ENCODE measurements at places on chromosomes 5 and 9.

- DNase-seq: no peak
Measured at GRCh38 chr5:165029099-165029870, 1523.9 kb downstream of the MAT2B start.

DNA sequence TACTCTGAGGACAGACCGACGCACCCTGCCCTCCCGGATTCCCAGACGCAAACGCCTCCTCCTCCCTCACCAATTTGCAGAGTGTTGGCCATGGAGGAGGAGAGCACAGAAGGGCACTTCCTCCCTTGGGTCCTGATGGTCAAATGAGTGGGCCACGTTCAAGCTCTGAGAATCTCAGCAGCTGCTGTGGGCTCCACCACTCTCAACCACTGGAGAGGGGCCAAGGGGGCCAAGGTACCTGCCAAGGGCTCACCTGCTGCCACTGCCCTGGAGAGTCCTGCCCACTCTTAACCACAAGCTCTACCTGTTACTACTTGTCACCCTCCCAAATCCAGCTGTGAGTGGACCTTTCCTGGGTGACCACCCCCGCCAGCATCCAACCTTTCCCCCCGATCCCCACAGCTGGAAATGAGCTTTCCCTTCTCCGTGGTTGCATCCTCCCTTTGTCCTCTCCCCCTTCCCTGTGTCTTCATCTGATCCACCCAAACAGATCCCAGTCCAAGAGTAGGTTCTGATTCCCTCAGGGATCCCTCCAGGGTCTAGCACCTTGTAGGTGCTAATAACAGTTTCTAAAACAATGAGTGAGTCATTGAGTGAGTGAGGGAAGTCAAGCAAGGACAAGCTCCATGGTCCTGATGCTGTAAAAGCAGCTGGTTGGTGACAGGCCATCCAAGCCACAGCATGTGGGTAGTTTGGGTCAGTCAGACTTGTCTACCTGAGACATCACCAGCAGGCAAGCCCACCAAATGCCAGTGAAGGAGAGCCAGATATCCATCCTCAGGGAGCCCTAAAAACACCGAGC lies 69.7 kb downstream of the FAM114A2 start:
- no peak for DNase-seq

DNA sequence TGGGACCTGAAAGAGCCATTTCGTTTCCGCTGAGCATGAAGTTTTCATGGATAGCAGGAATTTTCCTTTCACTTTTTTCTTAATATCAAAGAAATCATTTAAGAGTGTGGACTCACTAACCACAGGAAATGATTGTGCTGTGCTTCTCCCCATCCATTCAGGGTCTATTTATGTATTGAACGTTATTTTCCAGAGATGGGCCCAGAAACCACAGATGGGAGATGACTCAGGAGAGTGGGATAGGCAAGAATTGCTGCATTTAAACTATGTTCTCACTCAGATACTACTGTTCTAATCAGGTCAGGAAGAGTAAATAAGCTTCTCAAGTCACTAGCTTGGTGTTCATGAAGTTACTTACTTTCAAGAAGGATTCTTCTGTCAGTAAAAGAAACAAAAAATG lies 763.8 kb downstream of the DTWD2 start:
- DNase-seq: no peak

- no peak for DNase-seq
Measured at GRCh38 chr5:170200876-170201275, 31.9 kb upstream of the C5orf58 start.

GRCh38 chr9:20989923-20990341 lies 41.5 kb downstream of the HACD4 start:
- DNase-seq: no peak

GRCh38 chr5:156393980-156394379 lies 67.0 kb downstream of the SGCD start:
- DNase-seq: no peak

- no peak for DNase-seq
Measured at GRCh38 chr9:118268046-118268445, 563.8 kb downstream of the TLR4 start.

- DNase-seq: no peak
Measured at GRCh38 chr9:81759680-81760215, 70.4 kb upstream of the TLE1 start.

GRCh38 chr9:126423142-126423915 lies 96.7 kb downstream of the MVB12B start:
- DNase-seq: no peak

- DNase-seq: no peak
Measured at GRCh38 chr9:32378496-32378895, 5.9 kb upstream of the ACO1 start.

- no peak for DNase-seq
Measured at GRCh38 chr9:122367774-122368460, 2.9 kb upstream of the PTGS1 start.

GRCh38 chr9:4717815-4718214 lies 23.2 kb downstream of the AK3 start:
- DNase-seq: no peak

GRCh38 chr5:37730896-37731455 lies 108.9 kb downstream of the GDNF start:
- DNase-seq: no peak

- no peak for DNase-seq
Measured at GRCh38 chr5:135193213-135194125, 159.4 kb upstream of the PITX1 start.

- DNase-seq: no peak
Measured at GRCh38 chr9:17204611-17205152, 69.8 kb downstream of the CNTLN start.

GRCh38 chr5:136799806-136800372 lies 434.5 kb upstream of the TRPC7 start:
- no peak for DNase-seq

GRCh38 chr5:168209997-168210396 lies 81.4 kb upstream of the WWC1 start:
- no peak for DNase-seq

GRCh38 chr9:137722481-137722880 lies 103.7 kb downstream of the EHMT1 start:
- no peak for DNase-seq

DNA sequence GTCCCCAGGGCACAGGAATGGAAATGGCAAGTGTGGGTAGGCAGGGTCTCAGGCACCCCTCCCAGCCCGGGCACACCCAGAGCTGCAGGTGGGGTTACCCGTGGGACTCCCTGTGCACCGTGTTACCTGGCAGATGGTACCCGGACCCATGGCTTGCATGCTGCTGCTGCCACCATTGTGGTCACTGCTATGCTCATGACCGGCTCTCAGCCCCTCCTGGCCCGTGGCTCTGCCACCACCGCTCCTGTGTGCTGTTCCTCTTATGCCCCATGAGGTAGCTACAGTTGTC lies 21.7 kb upstream of the HMCN2 start:
- DNase-seq: no peak

DNA sequence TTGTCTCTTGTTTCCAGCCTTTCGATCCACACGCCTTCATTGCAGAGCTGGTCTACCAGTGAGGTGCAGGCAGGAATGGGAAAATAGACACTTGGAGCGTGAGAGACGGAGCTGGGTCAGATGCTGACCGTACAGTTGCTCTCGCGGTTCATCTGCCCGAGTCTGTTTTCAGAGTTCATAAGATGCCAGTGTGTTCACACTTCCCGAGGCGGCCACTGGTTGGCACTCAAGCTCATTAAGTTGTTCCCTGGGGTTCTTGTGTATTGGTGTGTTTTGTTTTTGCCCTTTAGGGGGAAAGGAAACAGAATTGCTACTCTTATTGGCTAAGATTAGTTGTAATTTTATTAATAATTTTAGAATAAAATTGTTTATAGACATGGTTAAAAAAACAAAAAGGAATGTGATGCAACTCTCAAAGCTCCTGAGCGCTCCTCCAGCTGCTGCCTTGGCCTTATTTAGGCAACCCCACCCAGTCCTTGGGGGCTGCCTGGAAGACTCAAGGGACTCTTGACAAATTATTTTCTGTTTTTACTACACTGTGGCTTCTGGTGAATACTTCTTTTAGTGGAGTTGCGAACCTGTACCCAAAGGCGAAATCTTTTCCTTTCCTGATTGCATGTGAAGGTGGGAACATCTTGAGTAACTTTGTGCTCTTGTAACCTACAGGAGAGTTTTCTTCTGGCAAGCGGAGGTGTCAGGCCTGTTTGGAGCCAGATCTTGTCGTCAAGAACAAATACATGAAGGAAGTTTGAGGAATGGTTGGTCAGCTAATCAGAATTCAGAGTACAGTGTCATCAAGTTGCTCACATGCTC lies 146.1 kb downstream of the MAST4 start:
- DNase-seq: no peak

- DNase-seq: no peak
Measured at GRCh38 chr5:95973793-95974325, 12.2 kb upstream of the ELL2 start.

- DNase-seq: peak; percentile 63
Measured at GRCh38 chr5:179060116-179061008, at the start of gene ZNF354C. ZNF354C (plus strand) TSS chr5:179060373; CDS start chr5:179062069, 1,696 bp downstream.

DNA sequence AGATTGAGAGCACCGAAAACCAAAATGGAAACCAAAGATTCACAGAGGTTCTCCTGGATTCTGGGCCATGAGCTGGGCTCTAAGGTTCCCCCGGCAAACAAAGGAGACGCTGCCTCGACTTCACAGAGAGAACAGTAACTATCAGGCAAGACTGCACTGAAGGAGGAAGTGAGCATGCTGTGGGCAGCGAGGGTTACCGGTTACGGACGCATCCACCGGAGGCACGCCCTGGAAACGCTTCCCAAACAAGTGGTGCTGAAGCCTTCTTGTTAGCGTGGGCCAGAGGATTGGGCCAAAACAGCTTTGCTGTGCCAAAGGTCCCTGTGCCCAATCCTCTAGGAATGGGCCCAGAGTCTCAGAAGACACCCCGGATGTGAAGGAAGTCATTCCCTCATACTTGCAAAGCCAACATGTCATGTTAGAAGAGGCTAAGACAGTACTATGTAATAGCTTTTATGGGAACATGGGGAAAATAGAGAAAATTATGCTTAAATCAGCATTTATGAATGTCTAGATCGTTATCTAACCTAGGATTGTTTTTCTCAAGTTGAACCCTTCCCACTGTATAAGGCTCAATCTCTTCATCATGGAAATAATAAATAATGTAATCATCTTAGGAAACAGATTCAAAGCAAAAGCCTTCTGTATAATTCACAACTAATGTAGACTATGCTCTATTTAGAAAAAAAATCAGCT lies 145.4 kb downstream of the GABBR2 start:
- DNase-seq: no peak

DNA sequence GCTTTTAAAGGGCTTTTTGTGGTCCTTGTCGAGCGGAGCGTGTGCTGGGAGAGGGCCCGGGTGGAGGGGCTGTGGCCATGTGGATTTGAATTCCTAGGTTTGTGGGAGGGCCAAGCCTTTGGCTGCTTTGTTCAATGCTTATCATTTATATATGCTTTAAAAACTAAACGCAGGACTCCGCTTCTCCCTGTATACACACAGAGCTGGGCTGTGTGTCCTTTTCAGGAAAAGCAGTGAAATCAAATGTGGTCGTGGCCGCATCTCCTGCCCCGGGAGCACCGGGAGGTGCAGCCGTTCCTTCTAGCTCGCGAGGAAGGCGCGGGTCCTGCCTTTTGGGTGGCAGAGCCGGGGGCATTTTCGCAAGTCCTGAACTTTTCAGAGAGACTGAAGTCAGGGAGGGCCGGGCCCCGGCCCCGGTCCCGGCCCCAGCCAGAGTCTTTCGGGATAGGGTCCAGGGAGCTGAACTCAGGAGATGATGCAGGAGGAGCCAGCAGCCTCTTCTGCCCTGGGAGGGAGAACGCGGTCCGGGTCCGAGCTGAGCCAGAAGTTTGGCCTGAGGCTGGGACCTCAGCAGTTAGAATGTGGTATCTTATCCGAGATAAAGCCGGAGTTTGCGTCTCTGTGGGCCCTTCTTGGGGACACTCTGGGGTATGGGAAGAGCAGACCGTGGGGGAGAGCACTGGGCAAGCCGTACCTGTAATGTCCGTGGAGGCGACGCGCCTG lies 158.8 kb downstream of the C9orf152 start:
- DNase-seq: no peak

DNA sequence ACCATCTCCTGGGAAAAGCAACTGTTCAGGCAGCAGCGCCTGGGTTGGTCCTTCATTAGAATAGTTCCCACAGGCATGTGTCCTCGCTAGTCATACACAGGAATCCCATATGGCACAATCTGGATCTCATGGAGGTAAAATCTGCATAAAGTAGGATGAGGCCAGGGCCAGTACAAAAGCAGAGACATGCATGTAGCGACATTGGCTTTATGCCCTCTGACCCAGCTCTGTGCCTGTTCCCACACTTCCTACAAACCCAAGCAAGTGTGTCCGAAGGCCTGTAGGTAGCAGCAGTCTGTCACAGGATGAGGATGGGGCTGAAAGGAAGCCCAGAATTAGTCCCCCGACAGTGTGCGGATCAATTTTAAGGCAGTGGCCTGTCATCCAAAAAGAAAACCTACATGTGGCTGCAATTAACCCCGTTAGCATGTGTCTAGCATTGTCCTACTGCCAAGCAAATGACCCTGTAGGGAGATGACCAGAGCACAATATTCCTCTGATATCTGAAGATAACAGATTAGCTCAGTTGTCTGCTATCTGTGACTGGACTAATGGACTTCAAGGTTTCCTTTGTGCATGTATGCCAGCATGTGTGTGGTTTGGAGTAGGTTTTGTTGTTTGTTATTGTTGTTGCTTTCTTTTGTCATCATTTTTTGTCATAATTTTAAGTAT lies 178.8 kb downstream of the TMEM161B start:
- DNase-seq: no peak

- DNase-seq: no peak
Measured at GRCh38 chr9:88942411-88942810, 48.9 kb upstream of the S1PR3 start.

DNA sequence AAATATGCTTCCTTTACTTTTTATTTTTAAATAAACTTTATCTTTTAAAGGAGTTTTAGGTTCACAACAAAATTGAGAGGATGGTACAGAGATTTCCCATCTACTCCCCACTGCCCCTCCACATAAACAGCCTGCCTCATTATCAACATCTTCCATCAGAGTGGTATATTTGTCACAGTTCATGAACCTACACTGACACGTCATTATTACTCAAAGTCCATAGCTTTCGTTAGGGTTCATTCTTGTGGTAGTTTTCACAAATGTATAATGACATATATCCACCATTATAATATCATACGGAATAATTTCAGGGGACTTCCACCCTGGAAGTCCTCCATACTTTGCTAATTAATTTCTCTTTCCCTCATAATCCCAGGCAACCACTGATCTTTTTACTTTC lies 204.9 kb downstream of the SMARCA2 start:
- no peak for DNase-seq

- DNase-seq: no peak
Measured at GRCh38 chr9:80691229-80691628, 998.1 kb downstream of the TLE1 start.

DNA sequence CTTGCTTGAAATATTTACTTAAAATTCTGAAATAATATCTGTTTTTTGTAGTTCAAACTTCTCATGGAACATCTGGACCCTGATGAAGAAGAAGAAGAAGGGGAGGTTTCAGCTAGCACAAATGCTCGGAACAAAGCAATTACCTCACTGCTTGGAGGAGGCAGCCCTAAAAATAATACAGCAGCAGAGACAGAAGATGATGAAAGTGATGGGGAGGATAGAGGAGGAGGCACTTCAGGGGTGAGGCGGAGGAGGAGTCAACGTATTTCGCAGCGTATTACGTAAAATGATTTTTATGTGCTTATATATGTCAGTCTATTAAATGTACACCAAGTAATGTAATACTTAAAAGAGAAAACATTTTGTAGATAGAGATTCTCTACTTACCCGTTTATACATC lies 185.4 kb downstream of the CPLANE1 start:
- DNase-seq: no peak

GRCh38 chr5:18699681-18700080 lies 1065.4 kb downstream of the TAF11L14 start:
- DNase-seq: no peak
